Effector memory CD4-positive, alpha-beta T cell (primary cell): ENCODE measurements at places on chromosomes 16 and 17.
A peak's percentile ranks its signal among the peaks of the same experiment; 100 is the strongest.

GRCh38 chr17:58338454-58338840 lies 9.9 kb upstream of the TSPOAP1 start:
- DNase-seq, result no peak

GRCh38 chr16:51638339-51639135 lies 487.5 kb upstream of the SALL1 start:
- DNase-seq, result no peak

- DNase-seq, result no peak
These were observed 170.1 kb upstream of the CDH13 start for GRCh38 chr16:82456683-82457082.

- no peak for DNase-seq
These were observed 180.8 kb downstream of the XYLT1 start for GRCh38 chr16:17289674-17290635.

DNA sequence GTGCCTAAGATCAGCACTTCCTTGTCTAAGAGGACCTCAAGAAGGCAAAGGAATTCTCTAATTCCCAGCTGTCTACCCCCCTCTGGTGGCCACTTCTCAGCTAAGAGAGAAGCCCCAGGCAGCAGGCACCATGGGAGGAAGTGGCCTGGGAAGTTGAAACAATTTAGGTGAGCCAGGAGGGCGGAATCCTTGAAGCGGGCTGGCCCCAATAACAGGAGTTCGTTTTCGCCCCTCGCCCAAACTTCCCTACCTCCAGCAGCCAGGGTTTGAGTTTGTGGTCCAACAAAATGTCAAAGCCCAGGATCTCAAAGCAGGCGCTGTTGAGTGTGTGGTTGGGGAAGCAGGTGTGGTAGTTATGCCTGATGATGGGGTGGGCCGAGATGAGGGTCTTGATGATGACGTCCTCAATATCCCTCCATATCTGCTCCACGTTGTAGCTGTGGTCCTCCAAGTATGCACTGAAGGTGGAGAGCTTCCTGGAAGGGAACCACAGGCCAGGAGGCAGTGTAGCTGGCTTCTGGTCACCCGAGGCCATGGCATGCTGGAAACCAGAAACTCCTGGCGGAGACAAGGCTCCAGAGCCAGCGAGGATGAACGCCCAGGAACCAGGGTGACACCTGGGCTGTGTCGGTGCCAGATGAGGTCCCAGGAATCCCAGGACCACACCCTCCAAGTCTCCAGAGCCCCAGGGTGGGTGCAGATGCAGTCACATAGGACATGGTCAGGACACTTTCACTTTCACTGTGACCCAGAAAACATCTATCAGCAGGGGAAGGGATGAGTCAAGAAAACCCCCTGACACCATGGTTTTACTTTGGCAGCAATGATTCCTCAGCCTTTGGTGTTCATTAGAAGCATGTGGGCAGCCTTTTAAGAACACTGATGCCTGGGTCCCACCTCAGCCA lies 25.6 kb downstream of the TTLL6 start:
- no peak for DNase-seq

- no peak for DNase-seq
These were observed 599.1 kb upstream of the SOX9 start for GRCh38 chr17:71521724-71522123.

DNA sequence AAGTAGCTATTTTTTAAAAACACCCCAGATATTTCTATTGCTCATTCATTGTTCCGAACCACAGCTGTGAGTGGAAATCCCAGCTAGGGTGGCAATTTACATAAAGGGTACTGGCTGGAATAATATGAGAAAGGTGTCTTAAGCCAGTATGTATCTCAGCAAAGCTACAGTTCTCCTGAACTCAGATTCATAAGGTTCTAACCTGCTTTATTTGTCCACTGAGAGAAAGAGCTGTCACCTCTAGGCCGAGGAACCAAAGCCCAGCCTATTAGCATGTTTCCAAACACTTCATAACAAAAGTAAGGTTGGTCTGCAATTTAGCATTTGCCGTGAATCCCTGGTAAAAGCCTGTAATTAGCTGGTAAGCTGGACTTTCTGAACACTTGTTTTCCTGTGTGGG lies 57.0 kb upstream of the CLEC19A start:
- no peak for DNase-seq

DNA sequence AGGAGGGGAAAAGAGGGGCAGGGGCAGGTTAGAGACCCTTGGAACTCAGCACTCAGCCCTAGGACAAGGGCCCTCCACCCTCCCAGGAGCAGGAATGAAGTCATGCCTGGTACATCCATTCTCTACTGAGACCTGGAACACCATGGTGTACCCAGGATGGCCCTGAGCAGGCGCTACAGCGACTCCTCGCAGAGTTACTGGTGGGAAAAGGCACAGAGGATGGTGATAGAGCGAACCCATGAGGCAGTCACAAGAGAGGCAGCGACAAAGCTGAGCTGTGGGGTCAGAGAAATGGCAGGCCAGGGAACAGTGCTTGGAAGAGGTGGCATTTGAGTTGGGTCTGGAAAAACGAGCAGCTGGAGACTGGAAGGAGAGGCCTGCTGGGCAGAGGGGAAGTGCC lies 37.5 kb downstream of the SRCIN1 start:
- no peak for DNase-seq

GRCh38 chr17:19361326-19361725 lies 1.2 kb downstream of the B9D1 start:
- no peak for DNase-seq

GRCh38 chr16:29141586-29142324 lies 156.9 kb downstream of the LAT start:
- no peak for DNase-seq

- no peak for DNase-seq
These were observed 17.2 kb upstream of the TAT start for GRCh38 chr16:71594000-71594646.

- DNase-seq, result no peak
These were observed 31.6 kb upstream of the SLC12A3 start for GRCh38 chr16:56833243-56833970.

DNA sequence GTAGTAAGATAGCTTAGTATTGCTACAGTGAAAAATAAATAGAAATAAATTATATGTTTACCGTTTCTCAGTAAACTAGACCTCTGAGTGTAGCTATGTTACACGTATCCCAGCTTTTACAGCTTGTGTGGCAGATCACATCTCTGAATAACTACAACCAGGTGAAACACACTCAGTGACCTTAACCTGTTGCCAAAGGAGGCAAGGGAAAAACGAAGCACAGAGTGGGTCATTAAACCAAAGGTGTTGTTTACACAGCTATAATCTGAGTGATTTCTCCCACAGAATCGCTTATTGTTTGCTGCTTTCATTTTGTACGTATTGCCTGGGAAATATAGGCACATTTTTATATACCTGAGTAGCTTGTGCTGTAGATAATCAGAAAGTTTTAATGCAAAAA lies 688.2 kb upstream of the KIF2B start:
- DNase-seq, result no peak

- no peak for DNase-seq
These were observed 9.8 kb downstream of the MYL4 start for GRCh38 chr17:47218896-47219430.

DNA sequence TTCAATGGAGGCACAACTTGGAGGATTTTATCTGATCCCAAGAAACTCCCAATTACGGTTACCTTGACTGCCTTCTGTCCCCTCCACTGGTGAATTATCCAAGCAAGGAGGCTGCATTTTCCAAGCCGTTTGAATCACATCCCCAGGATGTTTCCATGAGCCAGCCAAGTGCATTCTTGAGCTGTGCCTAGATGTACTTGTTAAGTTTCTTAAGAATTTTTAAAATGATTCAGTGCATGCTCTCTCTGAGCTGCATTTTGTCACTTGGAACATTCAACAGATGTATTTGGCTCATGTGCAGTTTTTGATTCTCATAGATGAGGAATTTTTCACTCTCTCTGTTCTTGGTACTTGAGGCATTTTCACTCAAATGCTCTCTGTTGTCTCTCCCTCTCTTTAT lies 202.6 kb upstream of the MYOCD start:
- DNase-seq, result no peak

DNA sequence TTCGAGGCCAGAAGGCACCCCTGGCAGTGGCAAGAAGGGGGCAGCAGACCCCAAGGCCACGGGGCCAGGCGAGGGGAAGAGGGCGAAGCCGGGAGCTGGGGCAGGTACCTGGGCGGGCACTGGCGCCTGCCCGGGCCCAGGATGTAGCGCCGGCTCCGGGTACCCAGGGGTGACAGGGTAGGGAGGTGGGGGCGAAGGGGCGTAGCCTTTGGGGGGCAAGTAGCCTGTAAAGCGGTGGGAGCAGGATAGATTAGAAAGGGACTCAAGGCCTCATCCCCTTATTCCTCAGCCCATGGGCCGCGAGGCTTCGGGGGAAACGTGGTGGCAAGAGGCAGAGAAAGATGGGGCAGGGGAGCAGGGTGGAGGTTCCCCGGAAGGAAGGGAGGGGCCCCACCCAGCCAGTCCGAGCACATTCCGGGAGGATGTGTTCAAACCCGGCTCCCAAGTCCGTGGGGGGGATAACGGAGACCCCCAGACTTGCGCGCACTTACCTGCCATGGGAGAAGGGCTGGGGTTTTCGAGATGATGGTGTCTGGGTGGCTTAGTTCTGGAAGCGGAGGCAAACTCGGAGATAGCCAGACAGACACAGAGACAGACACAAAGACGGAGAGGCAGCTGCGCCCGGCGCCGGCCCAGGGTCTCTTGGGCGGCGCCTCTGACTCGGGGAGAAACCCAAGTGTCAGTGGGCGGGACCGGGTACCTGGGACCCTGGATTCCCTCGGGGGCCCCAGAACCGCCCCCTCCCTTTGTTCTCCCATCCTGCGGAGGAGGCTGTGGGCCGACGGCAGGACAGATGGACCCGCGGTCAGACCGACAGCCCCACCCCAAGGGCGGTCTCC lies 493 bp downstream of the PLSCR3 start:
- peak; percentile 74 for DNase-seq

DNA sequence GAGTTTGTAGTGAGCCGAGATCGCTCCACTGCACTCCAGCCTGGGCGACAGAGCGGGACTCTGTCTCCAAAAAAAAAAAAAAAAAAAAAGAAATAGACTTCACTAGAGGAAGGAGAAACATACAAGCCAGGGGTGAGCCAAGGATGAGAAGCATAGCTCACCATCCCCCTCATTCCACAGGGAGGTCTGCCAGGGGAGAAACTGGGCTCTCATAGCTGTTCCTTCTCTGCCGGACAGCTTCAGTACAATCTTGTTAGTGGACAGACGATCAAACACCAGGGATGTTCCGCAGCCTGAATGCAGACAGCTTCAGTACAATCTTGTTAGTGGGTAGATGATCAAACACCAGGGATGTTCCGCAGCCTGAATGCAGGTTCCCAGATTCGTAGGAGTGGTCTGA lies 509.6 kb downstream of the CDH13 start:
- DNase-seq, result no peak

DNA sequence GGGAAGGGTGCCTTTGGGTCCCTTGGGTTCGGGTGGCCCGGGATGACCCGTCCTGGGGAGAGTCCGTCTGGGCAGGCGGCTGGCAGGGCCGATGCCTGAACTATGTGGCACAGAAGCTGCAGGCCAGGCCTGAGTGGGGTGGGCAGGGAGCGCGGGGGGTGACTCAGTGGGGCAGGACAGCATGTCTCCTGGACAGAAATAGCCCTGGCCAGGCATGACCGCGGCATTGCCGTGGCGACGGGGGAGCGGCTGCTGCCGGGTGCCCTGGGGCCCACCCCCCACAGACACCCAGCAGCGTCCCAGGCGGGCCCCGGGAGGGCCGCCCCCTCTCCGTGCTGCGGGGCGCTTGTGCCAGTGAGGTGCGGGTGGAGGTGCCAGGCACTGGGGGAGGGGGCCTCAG lies 1.8 kb upstream of the C1QTNF8 start:
- DNase-seq, result no peak

DNA sequence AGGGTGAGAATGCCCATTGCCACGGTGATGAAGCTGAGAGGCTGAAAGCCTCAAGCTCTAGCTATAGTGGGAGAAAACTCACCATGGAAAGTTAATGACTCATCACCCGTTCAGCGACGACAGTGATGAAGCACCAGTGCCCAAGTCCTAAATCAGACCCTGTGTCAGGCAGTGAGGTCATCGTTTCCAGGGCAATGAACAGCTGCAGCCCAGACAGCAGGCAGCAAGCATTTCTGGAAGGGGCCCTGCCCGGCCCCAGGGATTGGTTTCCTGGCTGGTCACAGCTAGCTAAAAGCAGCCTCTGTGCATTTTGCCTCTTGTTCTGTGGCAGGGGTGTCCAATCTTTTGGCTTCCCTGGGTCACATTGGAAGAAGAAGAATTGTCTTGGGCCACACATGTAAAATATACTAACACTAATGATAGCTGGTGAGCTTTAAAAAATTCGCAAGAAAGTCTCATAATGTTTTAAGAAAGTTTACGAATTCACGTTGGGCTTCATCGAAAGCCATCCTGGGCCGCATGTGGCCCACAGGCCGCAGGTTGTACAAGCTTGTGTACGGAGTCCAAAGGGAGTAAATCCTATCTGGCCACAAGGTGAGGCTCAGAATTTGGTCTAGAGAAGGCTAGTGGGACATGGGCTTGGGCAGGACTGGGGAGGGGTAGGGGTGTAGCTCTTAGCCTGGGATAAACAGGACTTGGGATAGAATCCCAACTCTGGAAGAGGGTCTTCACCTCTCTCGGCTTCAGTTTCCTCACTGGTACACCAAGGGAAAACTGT lies 40.6 kb downstream of the MIS12 start:
- DNase-seq, result no peak

DNA sequence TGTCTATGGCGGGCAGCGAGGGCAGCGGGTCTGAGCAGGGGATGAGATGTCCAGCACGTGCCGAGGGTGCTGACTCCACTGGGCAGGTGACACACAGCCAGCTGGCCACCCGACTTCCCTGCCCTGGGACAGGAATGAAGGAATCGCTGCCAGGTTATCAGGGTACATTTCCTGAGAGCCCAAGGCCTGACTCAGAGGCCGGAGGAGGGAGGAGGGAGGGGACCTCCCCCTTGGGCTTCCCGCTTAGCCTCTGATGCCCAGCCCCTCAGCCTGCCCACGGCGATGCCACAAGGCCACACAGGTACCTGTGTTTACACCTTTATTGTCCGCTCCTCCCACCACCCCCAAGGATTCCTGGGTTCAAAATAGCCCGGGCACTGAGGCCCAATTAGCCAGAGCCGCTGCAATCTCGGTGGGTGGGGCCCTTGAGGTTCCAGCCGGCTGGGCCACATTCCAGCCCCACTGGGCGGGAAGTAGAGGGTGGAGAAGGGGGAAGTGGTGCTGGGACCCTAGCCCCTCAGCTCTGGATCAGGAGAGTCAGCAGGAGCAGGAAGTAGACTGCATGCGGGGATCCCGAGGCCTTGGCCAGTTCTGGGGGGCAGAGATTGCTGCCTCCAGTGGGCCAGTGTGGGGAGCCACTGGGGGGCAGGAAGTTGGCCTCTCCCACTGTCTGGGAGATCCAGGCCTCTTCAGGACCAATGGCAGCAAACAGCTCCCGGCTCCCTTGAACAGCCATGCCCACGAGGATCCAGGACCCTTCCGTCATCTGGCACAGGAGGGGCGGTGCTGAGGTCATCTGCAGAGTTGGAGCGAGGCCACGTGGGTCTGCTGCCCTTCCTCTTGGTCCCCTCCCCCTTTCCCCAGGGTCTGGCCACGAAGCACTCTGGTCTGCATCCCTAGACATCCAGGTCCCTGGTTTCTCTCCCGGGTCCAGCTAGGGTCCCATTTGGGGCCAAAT lies 3.4 kb upstream of the PRSS8 start:
- DNase-seq, result no peak

- peak; percentile 26 for DNase-seq
These were observed 507.0 kb downstream of the MAF start for GRCh38 chr16:79093554-79093967.

- no peak for DNase-seq
These were observed 44.1 kb downstream of the COG7 start for GRCh38 chr16:23408823-23409298.

GRCh38 chr16:59773330-59773729 lies 1039.2 kb upstream of the GOT2 start:
- DNase-seq, result no peak

- no peak for DNase-seq
These were observed 285.4 kb upstream of the CDH8 start for GRCh38 chr16:62321606-62322005.
